ENCODE measurements at places on chromosomes 13 and 19. TPM values are rescaled to one million over a fixed set of nuclear protein-coding genes. Genes with fewer than 3 reads are reported as not detected.

- DNase-seq = no peak
These were observed 181.1 kb downstream of the NUFIP1 start for GRCh38 chr13:44808185-44808584.

GRCh38 chr13:36819739-36820090 is 693 bp downstream of the RFXAP start:
- DNase-seq = no peak

DNA sequence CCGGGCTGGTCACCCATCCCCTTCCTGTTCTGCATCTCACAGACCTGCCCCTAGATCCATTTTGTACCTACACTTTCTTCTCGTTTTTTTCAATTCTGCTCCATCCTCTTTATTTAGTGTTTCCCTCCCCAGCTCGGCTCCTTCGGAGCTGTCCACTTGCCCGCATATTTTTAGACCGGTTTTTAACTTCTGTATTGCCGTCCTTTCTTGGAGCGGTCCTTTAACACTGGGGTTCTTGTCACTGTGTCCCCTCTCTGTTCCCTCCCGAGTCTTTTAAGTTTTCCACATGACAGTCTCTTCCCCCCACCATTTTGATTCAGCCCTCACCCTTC is 1.7 kb downstream of the ARHGAP35 start:
- no peak for DNase-seq

DNA sequence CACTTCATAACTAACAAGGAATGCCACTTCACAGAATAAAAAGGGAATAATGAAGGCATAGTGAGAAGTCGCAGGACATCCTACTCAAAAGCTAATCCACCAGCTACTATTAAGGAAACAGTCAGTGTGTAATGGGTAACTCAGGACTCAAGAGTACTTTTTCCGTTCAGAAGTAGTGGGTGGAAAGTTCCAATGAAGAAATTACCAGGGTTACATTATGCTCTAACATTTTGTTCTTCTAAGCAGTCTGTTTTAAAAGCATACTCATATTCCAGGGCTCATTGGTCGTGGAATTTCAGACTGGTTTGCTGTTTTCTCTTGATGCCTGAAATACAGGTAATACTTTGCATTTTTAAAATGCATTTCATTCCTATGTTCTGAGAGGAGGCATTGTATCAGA is 222.4 kb upstream of the IRS2 start:
- no peak for DNase-seq

DNA sequence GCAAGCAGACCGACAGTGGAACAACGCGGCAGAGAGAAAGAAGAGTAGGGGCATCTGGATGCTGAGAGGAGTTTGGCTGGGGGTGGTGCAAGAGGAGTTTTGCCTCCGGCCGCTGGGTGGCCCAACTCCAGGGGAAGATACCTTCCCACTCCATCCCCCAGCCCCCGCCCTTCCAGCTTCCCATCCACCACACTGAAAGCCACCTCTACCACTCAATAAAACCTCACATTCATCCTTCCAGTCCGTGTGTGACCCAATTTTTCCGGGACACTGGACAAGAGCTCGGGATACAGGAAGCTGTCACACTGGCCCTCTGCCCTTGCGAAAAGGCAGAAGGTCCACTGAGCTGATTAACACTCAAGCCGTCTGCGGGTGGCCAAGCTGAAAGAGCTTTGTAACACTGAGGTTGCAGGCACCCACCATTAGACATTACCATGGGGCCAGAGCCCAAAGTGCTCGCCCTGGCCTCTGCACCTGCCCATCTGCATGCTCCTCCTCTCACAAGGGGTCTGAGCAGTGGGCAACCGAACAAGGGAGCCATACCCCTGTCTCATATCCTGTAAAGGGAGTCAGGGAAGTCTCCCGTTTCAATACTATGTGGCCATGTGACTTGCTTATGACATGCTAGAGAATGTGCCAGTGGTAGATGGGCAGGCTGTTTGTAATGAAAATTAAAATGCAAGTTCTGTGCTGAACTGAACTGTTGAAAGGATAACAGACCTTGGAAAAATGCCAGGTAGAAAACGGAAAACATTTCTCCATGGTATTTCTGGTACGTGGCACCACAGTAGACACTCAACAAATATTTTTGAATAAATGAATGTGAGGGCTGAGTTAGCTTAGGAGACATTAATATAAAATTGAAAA is 205.1 kb upstream of the STARD13 start:
- DNase-seq = no peak

GRCh38 chr13:48165727-48166126 is 67.3 kb upstream of the ITM2B start:
- no peak for DNase-seq

DNA sequence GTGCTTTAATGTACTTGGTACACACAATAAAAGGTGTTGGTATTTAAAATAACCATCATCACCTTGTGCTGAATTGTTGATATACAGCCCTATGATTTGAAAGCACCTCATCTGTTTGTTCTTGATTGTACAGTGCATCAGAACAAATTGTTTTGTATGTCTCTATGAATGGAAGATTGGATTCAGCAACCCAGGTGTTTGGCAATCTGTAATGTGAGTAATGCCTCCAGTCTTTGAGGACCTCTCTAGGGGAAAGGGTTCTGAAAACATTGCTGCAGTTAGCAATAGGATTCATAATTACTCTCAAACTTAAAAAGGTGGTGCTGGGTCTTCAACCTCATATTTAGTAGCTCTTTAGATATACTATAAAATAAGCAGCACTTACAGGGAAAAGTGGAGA is 341.8 kb downstream of the OXGR1 start:
- DNase-seq = no peak

GRCh38 chr19:50967929-50968715 is 1.3 kb downstream of the KLK6 start:
- DNase-seq = no peak

RFPL4A gene
- total RNA-seq = not detected

ADM5 gene
- 18.5 TPM for total RNA-seq

RFPL4AL1 gene
- not detected for total RNA-seq

SPTBN4 gene
- total RNA-seq = not detected

CRX gene
- total RNA-seq = not detected

GPC6 gene
- total RNA-seq = not detected
